ENCODE measurements at places on chromosomes 7 and 10.

DNA sequence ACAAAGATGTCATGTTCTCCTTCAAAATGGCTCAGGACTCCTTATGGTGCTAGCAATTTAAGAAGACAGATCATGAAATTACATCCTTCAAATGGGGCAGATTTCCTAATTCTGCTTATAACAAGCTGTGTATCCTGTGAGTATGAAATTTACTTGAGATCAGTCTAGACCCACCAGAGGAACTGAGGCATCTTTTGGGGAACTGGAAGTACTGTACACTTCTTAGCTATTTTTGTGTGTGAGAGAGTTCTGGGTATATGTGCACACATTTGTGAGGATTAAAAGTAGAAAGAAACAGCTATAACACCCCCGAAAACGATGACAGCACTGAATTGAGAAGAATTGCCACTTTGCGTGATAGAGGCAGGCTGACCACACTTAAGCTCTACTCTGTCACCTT lies 187.0 kb upstream of the CCDC6 start:
- DNase-seq = no peak

DNA sequence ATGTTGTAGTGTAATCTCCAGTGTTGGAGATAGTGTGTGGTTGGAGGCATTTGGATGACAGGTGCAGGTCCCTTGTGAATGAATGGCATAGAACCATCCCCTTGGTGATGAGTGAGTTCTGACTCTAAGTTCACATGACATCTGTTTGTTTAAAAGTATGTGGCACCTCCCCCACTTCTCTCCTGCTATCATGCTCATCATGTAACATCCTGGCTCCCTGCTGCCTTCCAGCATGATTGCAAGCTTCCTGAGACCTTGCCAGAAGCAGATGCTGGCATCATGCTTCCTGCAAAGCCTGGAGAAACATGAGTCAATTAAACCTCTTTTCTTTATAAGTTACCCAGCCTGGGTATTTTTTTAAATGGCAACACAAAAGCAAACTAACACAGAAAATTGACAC lies 499.0 kb upstream of the SEMA3D start:
- no peak for DNase-seq

GRCh38 chr7:77858278-77858677 lies 59.7 kb downstream of the PHTF2 start:
- no peak for DNase-seq

DNA sequence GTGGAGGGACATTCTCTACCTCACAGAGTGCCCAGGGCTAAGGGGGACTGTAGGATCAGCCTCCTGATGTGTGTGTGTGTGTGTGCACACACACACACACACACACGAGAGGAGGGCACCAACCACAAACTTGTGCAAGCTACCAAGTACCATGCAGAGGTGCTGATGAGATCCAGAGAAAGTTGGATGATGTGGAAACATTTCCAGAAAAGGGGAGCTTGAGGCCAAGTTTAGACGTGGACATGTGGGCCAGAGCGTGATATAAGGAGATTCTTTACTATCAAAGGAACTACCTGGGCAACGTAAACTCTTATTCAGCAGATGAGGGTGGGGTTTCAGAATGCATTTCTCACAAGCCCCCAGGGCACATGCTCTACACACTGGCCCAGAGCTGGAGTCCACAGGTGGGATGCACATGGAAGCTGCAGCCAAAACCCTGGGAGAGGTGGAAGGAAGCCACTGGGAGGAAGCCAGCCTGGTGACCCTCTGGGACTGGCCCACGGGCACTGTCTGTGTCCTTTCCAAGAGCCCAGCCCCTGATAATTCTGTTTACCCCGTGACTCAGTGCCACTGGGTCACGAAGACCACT lies 53.5 kb downstream of the DLG5 start:
- no peak for DNase-seq

DNA sequence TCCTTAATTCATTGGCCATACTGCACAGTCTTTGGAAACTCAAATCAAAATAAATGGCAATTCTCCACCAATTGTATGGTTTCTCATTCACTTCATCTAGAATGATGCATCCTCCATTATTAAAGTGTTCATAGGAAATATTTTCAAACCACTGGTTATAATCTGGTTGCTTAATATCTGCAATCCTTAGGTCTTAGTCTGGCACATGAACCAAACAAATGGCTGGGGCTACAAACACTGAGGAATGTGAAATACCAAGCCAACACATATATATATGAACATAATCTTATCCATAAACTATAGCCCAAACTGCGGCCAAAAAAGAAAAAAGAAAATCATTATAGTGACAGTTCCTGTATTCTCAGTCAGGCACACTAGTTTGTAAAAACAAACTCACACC lies 5.7 kb upstream of the MSS51 start:
- no peak for DNase-seq

GRCh38 chr10:95350219-95350829 lies 59.5 kb upstream of the PDLIM1 start:
- DNase-seq = no peak

GRCh38 chr7:69686366-69686765 lies 88.1 kb downstream of the AUTS2 start:
- no peak for DNase-seq

DNA sequence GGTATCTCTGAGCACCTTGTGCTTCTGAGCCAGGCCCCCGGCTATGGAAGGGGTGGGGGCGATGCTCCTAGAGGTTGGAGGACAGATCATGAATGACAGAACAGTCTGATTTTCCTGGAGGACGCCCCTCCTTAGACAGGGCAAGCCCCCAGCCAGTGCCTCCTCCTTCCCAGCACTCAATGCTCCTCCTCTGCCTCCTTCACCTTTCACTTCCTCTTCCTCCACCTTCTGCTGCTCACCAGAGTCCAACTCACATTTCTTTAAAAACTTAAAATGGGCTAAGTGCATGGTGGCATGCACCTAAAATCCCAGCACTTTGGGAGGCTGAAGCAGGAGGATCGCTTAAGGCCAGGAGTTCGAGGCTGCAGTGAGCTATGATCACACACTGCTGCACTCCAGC lies 71.1 kb upstream of the CUX1 start:
- DNase-seq = no peak

GRCh38 chr10:80170026-80170425 lies 35.3 kb downstream of the ANXA11 start:
- no peak for DNase-seq

DNA sequence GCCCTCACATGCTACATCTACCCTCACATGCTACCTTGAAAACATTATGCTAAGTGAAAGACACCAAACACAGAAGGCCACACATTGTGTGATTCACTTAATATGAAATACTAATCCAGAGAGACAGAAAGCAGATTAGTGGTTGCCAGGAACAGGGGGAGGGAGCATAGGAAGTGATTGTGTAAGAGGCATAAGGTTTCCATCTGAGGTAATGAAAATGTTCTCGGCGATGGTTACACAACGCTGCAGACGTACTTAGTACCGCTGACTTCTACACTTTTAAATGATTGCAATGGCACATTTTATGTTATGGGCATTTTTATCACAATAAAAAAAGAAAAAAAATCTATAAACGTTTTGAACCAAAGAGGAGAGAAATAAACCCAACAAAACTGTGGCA lies 742.3 kb downstream of the TYW1 start:
- DNase-seq = no peak

GRCh38 chr10:110269374-110270318 lies 35.1 kb downstream of the SMNDC1 start:
- no peak for DNase-seq

Data from stimulated activated CD4-positive, alpha-beta T cell treated with anti-CD3 and anti-CD28 coated beads, Interleukin-1b, Interleukin-23, amount 100 ng/mL, for 1 hour (primary cell).